ENCODE measurements at places on chromosomes 12 and 14.

DNA sequence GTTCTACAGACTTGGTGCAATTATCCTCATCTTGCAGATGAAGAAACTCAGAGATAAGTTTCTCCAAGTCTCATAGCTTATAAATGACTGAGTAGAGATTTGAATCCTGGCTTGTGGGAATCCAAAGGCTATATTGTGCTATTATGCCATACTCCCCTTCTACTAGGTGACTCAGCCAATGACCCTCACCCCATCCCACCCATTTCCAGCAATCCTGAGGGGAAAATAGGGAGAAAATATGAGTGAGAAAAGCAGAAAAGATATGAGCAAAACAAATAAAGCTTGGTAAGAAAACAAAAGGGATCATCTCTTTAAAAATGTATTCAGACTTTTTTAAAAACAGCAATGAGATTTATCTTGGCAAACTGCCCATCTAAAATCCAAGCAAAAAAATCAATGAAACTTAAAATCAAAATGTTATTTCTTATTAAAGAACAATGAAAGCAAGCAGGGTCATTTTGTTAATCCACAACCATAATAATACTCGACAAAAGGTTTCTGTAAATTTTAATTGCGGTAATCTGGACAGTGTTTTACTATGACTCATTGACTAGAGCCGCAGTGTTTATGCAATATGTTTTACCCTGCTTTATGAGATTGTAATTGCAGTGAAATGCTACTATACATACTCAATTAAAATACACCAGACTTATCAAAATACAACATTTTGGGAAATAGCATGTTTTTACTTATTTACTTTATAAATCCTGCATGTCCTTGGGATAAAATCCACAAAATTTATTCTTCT, 13.1 kb upstream of the LGR5 start:
- no peak for DNase-seq

DNA sequence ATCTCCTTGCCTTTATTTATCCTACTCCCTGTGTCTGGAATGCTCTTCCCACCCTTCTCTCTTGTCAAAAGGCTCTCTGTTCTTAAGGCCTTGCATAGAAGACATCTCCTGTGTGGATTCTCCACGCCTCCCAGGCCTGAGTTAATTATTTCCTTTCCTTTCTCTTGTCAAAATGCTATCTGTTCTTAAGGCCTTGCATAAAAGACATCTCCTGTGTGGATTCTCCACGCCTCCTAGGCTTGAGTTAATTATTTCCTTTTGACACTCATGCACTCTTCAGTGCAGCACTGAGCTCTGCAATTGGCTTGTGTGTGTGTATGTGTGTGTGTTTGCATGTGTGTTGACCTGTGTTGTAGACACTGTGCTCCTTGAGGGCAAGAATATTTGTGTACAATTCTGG, 52.1 kb upstream of the DCD start:
- DNase-seq: no peak

DNA sequence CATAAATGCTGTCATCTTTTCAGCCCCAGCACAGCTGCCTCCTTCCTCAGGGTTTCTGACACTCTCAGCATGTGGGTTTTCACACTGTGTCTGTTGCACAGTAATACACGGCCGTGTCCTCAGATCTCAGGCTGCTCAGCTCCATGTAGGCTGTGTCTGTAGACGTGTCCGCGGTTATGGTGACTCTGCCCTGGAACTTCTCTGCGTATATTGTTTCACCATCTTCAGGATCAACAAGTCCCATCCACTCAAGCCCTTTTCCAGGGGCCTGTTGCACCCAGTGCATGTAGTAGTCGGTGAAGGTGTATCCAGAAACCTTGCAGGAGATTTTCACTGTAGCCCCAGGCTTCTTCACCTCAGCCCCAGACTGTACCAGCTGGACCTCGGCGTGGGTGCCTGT, 1210.6 kb downstream of the TMEM121 start:
- DNase-seq: no peak

DNA sequence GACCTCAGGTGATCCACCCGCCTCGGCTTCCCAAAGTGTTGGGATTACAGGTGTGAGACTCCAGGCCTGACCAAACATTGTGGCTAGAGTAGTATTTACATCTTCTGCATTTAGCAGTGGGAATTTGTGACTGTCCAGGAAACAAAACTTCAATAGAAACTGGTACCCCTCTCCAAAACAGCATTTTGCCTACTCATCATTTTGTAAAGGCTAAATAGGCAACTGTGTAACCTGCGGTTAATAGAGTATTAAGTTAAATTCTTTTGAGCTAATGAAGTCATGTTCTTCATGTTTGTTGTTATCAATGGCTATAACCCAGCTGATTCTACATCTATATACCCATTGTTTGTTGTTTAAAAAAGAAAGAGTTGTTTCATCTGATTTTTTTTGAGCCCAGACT, 8.1 kb downstream of the CMAS start:
- DNase-seq: no peak

DNA sequence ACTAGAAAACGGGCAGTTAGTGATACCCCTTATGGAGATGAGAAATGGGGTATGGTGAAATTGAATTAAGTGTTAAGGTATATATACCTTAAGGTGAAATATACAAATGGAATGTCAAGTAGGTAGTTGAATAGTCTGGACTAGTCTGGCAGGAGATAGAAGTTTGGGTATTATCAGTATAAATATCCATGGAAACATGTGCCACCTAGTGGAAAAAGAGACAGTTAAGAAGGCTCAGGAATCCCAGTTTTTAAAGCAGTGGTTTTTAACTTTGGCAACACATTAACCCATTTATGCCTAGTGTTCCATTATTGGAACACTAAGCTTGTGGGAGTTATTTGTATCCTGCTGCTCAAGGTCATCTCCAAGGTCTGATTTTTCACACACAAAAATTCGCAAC, 38.6 kb upstream of the TPH2 start:
- DNase-seq: no peak

- DNase-seq: no peak
Measured at GRCh38 chr12:89468017-89468416, 56.6 kb downstream of the GALNT4 start.

DNA sequence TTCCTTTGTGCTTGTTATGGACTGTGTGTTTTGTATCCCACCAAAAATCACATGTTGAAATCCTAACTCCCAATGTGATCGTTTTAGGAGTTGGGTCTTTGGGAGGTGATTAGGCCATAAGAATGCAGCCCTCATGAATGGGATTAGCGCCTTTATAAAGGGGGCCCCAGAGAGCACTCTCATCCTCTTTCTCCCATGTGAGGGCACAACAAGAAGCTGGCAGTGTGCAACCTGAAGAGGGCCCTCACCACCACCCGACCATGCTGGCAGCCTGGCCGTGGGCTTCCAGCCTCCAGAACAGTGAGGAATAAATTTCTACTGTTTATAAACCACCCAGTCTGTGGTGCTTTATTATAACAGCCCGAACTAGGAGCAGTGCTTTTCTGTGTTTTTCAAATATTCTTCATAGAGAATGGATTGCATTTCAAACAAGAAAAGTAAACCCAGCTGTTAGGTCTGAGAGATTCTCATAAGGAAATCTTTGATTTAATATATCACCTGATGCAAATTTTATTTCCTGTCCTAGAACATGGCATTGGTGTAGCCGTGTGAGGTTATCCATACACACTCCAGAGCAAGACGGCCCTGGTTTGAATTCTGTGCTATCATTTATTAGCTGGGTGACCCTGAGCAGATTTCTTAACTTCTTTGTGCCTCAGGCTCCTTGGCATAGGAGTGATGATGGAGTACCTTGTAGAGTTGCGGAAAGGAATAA, 27.8 kb downstream of the HSPB8 start:
- no peak for DNase-seq

DNA sequence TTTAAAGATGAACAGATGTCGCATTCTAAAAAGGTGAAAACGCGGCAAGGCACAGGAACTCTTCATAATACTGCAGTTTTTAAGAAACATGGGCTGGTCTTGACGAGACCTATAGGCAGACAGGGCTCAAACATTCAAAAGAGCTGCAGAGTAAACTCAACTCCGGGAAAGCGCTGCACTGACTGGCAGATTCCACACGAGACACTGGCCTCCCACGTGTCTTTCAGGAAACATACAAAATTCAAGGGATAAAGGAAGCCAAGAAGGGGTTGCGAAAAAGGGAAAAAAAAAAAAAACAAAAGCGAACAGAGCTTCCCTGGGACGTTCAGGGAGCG, 614 bp upstream of the ARF6 start:
- DNase-seq: no peak
